ENCODE measurements at places on chromosomes 3 and 15.

DNA sequence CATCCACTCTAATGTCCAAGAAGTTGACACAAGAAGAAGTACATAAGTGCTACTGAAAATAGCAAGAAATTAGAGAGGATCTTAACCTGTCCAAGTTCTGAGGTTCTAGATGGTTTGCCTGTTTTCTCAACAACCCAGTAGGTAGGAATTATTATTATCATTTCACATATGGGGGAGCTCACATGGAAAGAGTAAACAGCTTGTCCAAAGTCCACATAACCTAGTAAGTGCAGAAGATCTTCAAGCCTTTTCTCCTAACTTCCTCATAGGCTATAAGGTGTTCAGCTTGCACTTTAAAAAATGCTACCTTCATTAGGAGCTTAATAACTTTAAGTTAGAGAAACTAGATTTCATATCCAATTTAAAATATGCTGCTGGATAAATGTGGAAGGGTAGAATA is 3.0 kb downstream of the SLC2A2 start:
- no peak for DNase-seq

DNA sequence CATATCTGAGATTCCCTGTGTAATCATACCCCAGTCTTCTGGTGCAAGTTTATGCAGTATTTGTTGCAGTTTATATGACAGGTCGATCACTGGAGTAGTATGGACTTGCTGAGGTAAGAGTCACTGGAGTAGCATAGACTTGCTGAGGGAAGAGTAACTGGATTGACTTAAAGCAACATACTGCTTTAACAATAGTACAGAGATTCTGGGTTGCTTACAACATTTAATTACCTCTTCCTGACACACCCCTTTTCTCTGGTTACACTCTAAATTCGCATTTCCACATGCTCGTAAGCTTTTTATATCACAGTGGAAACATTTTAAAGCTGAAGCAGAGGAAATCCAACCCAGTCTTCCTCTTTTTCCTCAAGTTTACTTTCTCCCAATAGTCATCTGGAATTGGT is 11.8 kb downstream of the AAGAB start:
- no peak for DNase-seq

GRCh38 chr3:39150803-39151631 is 2.4 kb downstream of the CSRNP1 start:
- DNase-seq, result peak; percentile 83

DNA sequence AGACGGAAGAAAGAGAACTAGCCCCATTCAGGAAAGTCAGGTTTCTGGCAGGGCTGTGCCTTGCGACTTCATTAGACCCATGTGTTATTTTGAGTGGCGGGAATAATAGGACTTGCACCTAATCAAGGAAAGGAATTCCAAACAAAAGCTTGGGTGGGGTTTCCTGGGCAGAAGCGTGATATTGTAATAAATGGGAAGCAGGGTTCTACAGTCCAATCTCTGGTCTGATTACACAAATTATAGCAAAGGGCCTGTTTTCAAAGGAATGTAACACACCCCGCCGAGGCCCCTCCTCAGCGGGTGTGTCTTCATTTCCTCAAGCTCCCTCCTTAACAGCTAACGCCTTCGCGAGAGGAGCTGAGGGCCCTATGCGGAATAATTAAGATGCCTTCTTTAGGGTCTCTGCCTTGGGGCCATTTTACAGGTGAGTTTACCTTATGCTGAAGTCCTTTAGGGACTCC is 396.0 kb upstream of the C2CD4B start:
- no peak for DNase-seq

DNA sequence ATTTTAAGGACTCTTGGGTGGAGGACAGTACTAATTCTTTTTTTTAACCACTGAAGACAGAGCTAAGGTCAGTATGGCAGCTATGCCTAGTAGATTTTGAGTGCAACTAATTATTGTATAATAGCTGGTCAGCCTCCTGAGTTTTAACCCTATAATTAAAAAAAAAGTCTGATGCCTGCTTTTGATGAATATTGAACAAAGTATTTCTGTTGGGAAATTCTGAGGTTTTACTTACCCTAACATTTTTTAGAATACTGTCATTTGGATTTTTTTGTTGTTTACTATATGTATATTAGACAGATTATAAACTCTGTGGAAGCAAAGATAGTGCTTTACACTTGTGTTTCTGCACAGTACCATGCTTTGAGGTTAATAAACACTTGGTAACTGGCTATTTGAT is 20.8 kb downstream of the TCF12 start:
- DNase-seq, result no peak

- DNase-seq, result no peak
Observed at GRCh38 chr15:27937851-27938250, 161.3 kb downstream of the OCA2 start.

- peak; percentile 43 for DNase-seq
Observed at GRCh38 chr3:38454884-38455638, 1.4 kb downstream of the ACVR2B start.

DNA sequence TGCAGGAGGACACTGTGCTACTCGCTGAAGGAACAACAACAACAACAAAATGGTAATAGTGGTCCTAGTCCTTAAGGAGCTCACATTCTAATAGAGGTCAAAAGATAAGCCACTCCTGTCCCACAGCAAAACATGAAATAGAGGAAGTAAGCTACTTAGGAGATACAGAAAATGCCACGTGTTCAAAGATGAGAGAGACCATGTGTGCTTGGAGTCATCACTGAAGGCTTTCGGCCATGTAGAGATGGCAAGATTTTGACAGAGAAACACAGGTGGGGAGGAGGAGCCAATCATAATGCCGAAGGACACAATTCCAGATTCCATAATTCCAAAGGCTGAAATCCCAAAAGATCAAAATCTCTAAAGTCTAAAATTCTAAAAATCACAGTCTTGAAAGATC is 24.8 kb upstream of the RIOX2 start:
- DNase-seq, result no peak

DNA sequence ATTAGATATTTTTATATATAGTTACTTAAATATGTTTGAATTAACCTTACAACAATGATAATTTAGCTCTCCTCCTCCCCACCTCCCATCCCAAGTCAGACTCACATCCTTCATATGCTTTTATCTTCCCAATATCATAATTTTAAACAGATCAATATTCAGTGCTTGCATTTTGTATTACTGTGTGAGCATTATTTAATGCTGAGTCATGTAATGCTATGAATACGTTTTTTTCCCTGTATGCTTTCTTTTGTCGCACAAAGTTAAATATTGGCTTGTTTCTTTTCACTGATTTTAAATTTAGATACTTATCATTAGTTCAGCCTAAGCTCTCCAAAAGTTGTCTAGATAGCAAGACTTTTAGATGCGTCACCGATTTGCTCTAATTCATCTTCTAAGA is 471.6 kb upstream of the SGO1 start:
- no peak for DNase-seq

GRCh38 chr3:10160346-10160745 is 4.4 kb upstream of the IRAK2 start:
- DNase-seq, result no peak

DNA sequence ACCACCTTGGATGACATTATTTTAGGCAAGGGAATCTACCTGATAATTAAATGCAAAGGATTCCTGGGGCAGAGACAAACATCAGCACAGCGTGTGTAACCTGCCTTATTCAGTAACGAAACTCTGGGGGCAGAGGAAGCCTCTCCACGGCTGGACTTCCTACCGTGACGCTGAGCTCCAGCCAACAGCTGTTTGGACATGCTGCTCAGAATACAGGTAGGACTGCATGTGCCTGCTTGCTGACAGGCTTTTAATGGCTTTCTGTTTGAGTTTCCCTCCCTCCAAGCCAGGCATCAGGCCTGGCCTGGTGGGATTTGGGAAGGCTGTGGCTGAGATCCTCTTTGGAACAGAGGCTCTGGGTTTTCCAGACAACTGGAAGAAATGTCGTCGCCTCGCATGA is 150.6 kb downstream of the ADAMTS17 start:
- no peak for DNase-seq

DNA sequence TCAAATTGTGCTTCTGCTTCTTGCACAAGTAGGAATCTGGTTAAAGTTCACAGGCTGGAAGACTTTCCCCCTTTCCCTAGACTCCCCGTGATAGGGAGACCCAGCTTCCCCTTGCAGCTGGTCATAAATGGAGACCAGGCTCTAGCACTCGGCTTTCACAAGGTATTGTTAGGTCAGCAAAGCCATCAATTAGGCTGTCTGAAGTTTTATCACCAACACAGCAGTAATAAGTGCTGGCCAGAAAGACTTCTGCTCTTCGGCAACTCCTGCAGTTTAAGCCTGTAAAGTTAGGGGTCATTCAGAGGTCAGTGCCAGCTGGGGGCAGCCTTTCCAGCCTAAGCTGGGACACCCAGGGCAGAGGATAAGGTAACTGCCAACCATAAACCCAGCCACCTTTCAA is 203.4 kb downstream of the MEIS2 start:
- no peak for DNase-seq

DNA sequence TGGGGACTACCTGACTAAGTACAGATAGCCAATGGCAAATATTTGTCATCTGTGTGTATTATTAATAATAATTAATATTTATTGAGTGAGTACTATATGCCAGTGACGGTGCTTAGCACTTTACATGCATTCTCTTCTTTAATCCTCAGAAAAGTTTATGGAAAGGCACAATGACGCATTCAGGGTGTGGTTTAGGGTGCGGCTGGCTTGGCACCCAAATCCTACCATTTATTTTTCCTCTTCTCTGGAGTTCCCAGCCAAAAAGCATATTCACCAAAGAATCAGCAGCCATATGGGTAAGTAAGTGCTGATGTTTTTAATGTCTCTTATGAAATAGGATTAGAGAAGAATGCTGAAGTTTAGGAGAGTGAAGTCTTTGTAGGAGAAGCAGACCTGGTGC is 140.4 kb upstream of the TP63 start:
- no peak for DNase-seq

Data from stimulated activated CD4-positive, alpha-beta T cell treated with anti-CD3 and anti-CD28 coated beads, Interleukin-2, amount 100 ng/mL, for 24 hours (primary cell).